ENCODE measurements at places on chromosomes 2 and 18.

- no peak for DNase-seq
Observed at GRCh38 chr2:36369716-36370115, 14.1 kb downstream of the CRIM1 start.

GRCh38 chr2:38065502-38066135 is 10.3 kb downstream of the CYP1B1 start:
- DNase-seq, result no peak

DNA sequence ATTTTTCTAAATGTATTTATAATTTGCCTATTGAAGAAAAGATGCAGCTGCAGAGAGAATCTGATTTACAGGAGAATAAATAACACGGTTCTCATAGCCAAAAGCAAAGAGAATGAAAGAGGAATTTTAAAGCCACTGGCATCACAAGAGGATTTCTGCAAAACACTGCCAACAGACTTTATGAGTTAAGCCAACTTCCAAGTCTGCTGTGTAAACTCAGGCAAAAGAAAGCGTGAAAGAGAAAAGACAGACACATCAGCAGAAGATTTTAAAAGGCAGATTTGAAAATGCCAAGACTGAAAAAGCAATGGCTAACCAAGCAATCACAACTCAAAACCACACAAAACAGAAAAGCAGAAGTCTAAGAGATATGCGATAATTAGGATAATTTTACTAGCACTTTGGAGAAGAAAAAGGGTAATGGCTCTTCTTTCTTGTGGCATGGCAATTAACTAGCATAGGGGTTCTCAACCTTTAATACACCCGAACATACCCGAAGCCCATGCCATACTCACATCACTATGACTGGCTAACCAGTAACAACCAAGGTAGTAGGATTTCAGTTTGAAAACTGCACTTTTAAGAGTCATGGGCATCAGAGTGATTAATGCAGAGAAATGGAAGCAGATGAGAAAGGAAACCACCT is 4.9 kb downstream of the DARS1 start:
- no peak for DNase-seq

DNA sequence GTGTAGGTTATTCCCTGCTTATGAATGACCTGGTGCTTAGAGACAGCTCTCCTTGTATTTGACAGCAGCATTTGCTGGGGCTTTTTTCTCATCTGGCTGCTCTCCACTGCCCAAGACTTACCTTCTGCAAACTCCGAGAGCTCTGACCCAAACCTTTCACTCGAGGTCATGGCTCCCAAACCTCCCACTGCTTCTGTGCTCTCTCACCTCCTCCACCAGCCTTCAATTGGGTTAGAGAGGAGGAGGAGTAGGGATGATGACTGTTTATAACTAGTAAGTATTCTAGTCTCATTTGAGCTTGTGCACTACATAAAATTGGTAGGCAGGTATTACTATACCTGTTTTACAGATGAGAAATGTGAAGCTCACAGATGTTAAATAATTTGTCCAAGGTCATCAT is 40.1 kb downstream of the LIMS1 start:
- DNase-seq, result no peak

DNA sequence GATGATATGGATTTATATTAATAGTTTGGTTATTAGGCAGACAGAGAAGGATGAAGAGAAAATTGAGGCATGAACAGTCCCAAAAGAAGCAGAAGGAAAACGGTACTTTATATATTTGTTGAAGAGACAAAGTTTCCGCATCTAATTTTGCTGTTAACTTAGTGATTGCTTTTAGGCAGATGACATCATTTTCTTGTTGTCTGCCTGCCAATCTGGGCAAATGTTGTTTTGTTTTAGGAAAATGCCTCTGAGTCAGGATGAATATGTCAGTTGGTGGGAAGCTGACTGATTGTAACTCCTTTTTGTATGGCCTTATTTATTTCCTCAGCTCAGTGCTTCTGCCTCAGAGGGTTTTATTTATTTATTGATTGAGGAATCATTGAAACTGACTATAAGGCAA is 52.5 kb upstream of the CAVIN2 start:
- DNase-seq, result no peak

- DNase-seq, result no peak
Observed at GRCh38 chr2:64283006-64283570, 138.9 kb upstream of the PELI1 start.

DNA sequence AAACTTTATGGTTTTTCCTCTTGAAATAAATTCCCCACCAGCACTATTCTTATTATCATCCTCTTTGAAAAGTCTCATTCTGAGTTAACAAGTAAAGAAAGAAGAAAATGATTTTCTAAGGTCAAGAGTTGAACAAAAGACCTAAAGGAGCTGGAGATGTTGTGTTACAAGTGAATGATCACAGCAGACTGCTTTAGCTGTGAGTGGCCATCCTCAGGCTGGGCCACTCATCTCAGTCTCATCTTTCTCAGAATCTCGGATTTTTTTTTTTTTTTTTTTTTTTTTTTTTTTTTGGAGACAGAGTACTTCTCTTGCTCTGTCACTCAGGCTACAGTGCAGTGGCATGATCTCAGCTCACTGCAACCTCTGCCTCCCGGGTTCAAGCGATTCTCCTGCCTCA is 133.3 kb downstream of the CDH2 start:
- no peak for DNase-seq

Data from stimulated activated CD8-positive, alpha-beta memory T cell treated with anti-CD3 and anti-CD28 coated beads, Interleukin-4, amount 100 ng/mL, for 1 hour (primary cell).